Neural crest cell (in vitro differentiated cells): ENCODE measurements at places on chromosomes 5 and 9. TPM values are rescaled to one million over a fixed set of nuclear protein-coding genes. Genes with fewer than 3 reads are reported as not detected.

- DNase-seq = no peak
Measured at GRCh38 chr9:69946800-69947437, 96.7 kb upstream of the MAMDC2 start.

DNA sequence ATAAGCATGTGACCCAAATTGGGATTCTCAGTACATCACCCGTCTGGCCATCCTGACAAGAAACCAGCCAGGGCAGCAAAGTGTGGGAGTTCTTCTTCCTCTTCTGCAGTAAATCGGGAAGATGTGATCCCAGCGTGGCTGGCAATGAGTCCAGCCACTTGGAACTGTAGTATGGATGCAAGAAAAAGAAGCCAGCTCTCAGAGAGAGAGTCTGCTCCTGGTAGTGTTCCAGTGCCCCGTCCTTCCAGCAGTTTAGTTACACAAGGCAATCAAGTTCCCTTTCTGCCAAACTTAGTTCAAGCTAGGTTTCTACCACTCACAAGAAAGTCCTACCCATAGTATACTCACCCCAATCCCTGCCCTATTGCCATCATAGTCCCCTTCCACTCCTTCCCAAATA, 65.6 kb downstream of the CDK5RAP2 start:
- DNase-seq = no peak

WDR70 gene
- total RNA-seq = 46.5 and 52.0 TPM in 2 replicates

CNOT8 gene
- total RNA-seq = 51.9 and 53.1 TPM in 2 replicates

DNA sequence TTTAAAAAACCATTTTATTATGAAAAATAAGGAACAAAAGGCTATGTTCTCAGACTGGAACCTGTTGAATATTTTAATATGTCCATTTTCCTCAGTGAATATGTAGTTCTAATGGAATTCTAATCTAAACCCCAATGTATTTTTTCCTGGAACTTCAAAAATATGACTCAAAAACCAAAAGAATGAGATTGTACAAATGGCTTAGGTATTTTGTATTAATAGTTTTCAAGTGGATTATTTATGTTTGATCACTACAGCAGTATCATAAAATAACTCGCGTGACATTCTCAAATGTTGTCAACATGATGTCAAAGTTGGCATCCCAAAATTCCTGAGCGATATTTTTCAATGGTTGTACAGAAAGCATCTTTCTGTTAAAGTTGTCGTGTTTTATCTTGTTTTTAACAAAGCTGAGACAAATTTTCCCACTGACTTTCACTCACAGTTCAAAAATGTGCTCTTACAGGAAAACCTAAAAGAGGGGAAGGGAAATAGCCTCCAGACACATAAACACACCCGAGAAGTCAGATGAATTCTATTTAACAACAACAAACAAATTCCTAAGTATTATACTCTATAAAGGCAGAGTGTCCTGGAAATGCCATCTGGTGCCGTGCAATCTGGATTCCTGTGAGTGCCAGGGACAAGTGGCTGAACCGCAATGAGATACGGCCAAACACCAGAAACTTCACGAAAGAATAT, 68.1 kb upstream of the TAS2R1 start:
- DNase-seq = no peak

GRCh38 chr5:127959152-127959764, 124.3 kb upstream of the SLC12A2 start:
- DNase-seq = no peak

DNA sequence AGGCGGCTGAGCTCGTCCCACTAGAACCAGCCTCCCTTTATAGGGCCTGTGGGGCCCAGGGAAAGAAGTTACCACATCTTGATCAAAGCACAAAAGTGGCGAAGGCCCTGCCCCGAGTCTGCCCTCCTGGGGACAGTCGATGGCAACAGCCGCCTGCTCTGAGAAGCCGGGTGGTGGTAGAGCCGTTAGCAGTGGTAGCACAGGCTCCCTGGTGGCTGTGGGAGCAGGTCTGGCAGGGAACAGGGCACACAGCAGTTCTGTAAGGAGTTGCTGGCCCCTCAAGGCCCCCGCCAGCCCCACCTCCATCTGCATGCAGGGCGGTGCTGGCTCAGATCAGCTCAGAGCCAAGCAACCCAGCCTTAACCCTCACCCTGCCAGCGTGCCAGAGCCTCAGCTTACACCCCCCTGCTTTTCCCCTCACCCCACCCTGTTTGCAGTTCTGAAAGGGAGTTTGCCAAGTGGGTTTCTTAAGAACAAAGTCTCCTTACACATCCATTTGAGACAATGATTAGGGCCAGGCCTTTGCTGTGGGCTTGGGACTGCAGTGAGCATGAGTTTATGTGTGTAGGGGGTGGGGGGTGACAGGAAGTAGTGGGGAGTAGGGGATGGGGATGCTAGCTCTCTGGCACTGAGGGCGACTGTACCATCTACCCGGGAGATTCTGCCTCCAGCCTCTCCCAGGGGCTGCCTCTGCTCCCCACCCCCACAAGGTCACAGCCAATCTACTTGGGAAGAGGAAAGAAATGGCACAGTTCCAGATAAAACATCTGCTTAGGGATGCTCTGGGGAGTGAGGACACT, 11.8 kb downstream of the ACSL6 start:
- no peak for DNase-seq

DNA sequence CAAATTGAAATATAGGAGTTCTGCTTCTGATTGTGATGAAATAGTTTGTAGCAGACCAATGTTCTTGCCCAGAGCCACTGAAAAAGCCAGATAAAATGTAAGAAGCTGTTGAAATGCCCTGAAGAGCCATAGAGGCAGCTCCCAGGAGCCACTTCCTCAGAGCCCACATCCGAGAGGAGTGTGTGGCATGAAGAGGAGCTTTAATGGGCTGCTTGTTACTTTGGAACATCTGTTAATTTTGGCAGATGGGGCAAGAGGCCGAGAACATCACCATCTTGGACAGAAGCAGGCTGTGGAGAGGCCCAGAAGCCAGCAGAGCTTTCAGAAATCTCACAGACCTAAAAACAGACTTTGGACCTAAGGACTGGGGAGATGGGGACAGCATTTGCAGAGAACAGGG, 370.8 kb downstream of the GADD45G start:
- DNase-seq = no peak

- no peak for DNase-seq
Measured at GRCh38 chr5:142946547-142947426, 176.6 kb downstream of the ARHGAP26 start.

DNA sequence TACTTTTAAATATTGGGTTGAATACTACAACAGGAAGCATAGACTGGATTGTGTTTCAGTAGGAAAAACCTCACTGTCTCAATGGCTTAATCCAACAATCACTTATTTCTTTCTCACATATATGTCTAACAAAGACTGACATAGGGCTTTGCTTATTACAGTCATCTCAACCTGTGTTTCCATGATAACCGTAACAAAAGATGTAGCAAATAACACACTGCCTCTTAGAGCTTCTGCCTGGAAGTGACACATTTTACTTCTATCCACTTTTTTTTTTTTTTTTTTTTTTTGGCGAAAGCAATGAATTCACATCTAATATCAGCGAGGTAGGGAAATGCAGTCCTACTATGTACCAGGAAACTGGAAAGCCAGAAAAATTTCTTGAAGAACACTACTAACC, 204.9 kb upstream of the CDKN2B start:
- no peak for DNase-seq

DNA sequence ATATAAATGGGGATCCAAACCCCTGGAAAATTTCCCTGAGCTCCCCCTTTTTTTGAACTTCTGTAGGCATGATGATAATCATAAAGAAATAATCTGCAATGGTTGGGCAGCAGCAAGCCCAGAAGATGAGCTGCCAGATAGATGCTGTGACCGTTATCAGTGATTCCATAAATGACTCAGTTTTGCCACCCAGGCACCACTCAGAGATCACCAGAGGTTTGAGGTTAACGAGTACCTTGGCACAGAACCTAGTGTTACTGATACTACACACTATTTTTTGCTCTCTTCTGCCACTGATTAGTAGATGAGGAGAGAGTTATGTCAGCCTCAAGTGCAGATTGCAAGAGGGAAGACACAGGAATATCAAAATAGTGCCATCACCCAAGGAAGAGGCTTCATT, 199.3 kb upstream of the PTGER4 start:
- no peak for DNase-seq

DNA sequence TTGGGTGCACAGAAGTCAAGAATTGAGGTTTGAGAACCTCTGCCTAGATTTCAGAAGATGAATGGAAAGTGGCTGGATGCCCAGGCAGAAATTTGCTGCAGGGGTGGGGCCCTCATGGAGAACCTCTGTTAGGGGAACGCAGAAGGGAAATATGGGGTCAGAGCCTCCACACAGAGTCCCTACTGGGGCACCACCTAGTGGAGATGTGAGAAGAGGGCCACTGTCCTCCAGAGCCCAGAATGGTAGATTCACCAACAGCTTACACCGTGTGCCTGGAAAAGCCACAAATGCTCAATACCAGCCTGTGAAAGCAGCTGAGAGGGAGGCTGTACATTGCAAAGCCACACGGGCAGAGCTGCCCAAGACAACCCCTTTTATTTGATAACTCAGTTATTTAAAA, 383.5 kb downstream of the TLE4 start:
- no peak for DNase-seq
